T-cell (primary cell): ENCODE measurements at places on chromosomes 11 and 22.

DNA sequence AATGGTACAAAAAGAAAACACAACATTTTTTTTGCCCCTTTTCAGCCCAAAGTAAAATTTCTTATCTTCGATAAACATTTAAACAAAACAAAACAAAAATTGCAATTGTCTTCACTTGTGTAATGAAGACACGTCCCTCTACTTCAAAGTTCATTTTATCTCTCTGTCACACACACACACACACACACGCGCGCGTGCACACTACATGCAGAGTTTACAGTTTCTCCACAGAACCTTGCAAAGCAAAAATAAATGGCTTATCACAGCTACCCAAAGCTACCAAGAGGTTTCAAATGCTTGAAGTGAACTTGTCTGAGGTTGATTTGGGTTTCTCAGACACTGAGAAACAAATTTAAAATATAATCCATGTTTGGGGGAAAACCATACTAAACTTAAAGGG is 72.3 kb downstream of the ETS1 start:
- no peak for DNase-seq

DNA sequence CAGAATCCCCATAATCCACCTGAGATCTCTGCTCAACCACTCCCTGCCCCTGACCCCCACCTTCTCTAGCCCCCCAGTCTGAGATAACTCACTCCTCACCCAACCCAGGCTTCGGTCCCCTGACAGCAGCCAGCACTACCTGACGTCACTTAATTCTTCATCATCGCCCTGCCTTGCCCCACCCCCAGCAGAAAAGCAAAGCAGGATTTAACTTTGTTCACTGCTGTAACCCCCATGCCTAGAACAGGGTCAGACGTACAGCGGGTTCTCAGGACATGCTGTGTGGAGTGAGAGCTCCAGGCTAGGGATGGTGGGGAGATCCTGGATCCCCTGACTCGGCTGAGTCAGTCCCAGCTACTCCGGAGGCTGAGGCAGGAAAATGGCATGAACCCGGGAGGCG is 45.8 kb downstream of the ELFN2 start:
- DNase-seq = no peak

DNA sequence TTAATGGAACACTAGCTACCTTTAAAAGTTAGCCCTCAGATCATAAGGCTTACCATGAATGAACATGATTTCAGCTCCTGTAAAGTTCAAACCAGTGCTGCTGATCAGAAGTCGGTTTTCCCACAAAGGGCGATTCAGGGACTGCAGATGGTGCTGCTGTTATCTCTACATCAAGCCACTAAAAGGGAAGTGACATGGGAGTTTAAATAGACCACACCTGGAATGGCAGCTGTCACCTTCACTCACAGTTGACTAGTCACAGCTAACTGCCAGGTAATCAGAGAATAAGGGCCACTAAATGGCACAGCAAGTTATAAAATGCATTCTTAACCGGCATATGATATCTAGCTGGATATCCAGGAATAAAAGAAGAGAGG is 581.1 kb upstream of the ARHGAP42 start:
- no peak for DNase-seq

- DNase-seq = no peak
These were observed 13.5 kb upstream of the MRPL23 start for GRCh38 chr11:1933416-1934334.

- no peak for DNase-seq
These were observed 53.5 kb downstream of the KCNJ4 start for GRCh38 chr22:38401336-38402084.

DNA sequence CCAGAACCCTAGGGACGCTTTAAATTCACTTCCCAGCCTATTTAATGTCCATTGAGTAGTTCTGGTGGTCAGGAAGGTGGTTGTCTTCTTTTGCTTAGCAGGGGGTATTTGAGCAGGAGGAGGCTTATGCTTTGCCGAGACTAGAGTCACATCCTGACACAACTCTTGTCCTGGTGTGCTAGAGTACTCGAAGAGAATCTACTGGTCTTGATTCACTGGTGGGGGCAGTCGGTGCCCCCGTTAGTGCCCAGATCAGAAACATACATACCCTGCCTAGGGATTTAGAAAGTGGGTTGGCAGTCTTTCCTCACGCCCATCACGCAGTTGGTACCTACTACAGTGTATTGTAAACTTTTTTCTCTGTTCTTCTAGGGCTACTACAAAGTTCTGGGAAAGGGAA is 2.7 kb downstream of the RPL27A start:
- DNase-seq = no peak
